GM19239 (cell line): ENCODE measurements at places on chromosomes 6 and 20.
A peak's percentile ranks its signal among the peaks of the same experiment; 100 is the strongest.

DNA sequence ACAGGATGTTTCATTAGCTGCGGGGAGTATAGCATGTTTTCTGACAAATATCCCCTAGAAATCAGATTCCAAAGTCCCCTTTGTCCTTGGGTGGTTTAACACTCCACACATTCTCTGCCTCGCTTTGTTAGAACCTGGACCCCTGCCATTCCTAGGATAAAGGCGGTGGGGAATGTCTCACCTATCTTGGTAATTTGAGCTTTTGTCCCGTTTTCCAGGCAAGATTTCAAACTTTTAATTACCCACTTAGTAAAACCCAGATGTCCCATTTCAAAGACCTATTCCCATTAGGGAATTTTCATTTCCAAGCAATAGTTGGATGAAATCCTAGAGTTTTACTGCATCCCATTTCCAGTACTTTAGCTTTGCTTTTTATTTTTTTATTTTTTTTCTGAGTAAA is 501.0 kb upstream of the MAP3K7 start:
- DNase-seq: no peak

GRCh38 chr6:68167604-68168003 is 467.5 kb upstream of the ADGRB3 start:
- no peak for DNase-seq

GRCh38 chr6:4564801-4565271 is 211.4 kb upstream of the CDYL start:
- no peak for DNase-seq

DNA sequence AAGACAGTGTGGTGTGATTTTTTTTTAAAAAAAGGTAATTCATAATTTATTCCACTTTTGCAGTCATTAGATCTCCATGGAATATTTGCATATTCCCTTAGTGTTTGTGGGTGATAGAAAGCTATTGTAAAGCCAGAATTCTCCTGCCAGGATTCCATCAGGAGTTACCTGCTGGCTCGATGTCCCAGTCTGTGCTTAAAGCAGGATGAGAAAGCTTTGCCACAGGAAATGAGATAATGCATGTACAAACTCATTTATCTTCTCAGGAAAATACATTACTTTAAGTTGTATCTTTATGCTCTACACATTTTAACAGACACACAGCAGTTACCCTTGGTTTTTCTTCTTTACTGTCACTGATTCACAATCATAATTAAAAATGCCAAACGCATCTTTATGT is 553.0 kb downstream of the CD109 start:
- no peak for DNase-seq

- no peak for DNase-seq
Observed at GRCh38 chr20:22692119-22692475, 107.7 kb upstream of the FOXA2 start.

- no peak for DNase-seq
Observed at GRCh38 chr6:92684386-92684785, 735.0 kb downstream of the EPHA7 start.

GRCh38 chr6:116511424-116512110 is at the start of gene CALHM5:
CALHM5 (plus strand) TSS chr6:116511639; CDS start chr6:116511697, 58 bp downstream.
- DNase-seq: no peak

GRCh38 chr6:82073484-82073883 is 174.1 kb downstream of the IBTK start:
- DNase-seq: no peak

GRCh38 chr20:62025832-62026563 is 39.7 kb downstream of the TAF4 start:
- DNase-seq: no peak

DNA sequence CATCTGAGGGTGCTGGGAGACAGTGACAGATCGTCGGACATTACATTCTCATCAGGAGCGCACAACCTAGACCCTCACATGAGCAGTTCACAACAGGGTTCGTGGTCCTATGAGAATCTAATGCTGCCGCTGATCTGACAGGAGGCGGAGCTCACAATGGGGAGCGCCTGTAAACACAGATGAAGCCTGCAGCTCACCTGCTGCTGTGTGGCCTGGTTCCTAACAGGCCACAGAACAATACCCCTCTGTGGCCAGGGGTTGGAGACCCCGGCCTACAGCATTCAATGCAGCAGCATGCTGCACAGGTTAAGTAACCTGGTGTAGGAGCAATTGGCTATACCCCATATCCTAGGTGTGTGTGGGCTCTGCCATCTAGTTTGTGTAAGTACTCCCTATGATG is 19.5 kb downstream of the ANKRD60 start:
- no peak for DNase-seq

DNA sequence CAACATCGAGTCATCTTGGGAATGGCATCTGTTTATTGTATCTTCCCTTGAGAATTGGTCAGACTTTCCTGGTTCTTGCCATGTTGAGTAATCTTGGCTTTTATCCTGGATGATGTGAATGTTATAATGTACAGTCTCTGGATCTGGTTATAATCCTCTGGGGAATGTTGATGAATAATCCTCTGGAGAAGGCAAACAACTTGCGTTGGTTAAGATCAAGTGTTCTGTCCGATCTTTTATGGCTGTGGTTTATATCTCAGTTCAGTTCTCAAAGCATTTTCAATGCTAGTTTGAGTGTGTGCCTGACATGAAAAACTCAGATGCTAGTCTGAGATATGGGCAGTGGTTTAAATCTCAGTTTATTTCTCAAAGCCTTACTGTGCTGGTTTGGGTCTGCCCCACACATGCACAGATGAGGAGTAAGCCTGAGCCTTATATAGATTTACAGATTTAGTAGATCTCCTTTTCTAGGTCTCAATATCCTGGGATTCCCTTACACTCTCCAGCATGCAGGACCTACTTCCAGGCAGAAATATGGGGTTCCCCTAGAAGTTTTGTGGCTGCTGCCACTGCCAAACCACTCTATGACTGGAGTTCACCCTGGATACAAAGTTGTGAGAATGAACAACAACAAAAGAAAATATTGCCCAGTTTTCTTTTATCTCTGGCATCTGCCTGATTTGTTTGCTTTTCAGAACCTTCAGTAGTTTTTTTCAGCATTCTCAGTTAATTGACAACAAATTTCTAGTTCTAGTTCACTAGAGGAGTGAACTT is 191.8 kb upstream of the MAN1A1 start:
- DNase-seq: no peak

- DNase-seq: no peak
Observed at GRCh38 chr6:148674306-148674705, 72.5 kb upstream of the UST start.

DNA sequence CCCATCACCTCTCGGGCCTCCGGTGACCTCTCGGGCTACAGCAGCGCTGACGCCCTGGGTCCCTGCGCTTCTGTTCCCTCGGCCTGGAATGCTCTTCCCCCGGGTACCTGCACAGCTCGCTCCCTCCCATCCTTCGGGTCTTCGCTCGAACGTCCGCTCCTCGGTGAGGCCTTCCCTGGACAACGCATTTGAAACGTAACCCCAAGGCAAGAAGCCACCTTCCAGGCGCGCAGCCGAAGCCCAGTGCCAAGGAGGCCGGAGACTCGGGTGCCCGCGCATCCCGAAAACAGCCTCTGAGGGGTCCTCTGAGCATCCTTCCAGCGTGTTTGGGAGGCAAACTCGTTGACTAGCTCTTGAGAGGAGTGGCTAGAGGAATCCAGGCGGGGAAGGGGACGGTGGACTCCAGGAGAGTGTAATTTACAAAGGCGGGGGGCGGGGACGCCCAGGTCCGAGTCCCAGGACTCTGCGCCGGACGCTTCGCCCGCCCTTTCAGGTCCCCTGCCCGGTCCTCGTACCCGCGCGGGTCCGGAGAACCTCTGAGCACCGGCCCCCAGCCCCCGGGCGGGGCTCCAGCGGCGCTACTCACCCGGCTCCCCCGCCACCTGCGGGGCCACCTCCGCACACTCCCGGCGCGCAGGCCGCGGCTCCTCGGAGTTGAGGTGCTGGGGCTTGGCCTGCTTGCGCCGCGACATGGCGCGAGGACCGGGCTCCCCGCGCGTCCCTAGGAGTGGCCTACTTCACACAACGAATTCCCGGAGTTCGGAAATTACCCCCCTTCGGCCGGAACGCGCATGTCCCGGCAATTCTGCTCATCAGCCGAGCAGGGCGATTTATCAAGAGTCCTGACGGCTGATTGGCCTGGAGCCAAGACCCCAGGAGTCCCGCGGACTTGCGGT is 86.8 kb downstream of the ZFP64 start:
- DNase-seq: no peak

GRCh38 chr20:47785854-47786764 is 828 bp upstream of the SULF2 start:
- DNase-seq: peak; percentile 56
